ENCODE measurements at places on chromosomes 12 and 14.

- no peak for DNase-seq
These were observed 596 bp downstream of the DLST start for GRCh38 chr14:74882103-74882920.

GRCh38 chr14:23423657-23424056, 11.8 kb downstream of the MYH7 start:
- DNase-seq = no peak

GRCh38 chr12:12036901-12037300, 33.8 kb upstream of the BCL2L14 start:
- DNase-seq = no peak

DNA sequence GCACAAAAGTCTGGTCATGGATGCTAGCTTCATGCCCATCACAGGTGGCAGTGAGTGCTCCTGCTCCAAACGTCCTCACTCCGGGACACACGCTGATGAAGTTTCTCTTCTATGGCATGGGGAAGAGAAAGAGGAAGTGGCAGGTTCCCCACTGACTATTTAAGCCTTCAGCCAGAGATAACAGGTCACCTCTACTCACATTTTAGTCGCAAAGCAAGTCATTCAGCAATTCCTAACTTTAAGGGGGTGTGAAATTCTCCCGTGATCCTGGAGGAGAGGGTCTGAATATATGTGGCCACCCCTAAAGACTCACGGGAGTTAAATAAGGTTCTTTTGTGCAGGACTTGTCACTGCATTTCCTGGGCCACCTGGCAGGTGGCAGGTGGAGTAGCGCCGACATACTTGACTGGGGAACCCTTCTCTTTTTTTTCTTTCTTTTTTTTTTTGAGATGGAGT, 18.8 kb upstream of the RCOR1 start:
- no peak for DNase-seq

DNA sequence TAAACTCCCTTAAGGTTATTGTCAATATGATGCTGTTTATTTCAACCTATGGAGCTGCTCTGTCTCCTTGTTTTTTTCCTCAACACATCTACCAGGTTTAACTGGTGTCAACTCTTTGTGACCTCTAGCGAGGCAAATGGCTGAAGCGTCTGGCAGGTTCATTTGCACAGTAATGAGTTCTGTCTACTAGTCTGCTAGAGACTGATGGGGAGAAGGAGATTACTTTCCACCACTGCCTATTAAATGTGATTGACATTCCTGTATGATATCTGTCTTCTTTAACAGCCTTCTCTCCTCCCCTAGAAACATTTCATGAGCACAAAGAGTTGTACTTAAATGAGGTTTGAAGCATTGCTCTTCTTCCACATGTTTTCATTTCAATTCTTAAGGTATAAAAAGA, 253.7 kb downstream of the SLC6A15 start:
- DNase-seq = no peak

- DNase-seq = peak; percentile 57
These were observed 97.1 kb downstream of the DAD1 start for GRCh38 chr14:22491683-22492621.

DNA sequence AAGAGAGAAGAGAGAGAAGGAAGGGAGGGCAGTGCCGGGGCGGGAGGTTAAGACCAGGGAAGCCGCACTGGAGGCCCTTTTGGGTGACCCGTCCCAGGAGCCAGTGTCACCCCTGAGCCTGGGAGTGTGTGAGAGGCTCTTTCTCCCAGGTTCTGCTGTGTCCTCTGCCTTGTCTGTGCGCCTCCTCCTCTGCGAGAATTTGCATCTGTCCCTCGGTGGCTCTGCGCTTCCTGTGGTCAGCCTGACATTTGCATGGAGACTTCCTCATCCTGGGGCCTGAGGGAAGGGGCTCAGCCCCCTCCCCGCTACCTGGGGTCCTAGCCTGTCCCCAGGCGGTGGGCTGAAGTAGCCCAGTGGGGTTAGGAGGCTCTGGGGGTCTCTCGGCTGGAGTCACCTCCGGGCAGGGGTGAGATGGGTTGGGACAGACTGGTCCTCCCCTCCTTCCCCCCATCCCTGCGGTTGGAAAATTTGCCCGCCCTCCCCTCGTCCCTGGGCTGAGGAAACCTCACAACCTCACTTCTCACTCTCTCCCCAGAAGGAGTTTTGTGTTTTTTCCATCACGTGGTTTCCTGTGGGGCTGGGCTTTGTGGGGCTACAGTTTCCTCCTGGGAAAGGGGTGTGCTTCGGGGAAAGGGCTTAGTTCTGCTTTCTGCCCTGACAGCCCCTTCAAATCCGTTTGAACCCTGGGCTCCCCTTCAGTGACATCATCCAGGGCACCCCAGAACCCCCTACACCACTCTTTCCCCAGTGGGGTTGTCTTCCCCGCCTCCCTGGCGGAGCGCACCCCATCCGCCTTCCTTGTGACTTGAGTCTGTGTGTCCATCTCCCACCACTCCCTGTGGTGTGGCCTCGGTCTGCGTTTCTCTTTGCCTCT, 2.5 kb downstream of the PTPN6 start:
- peak; percentile 91 for DNase-seq

GRCh38 chr12:20523658-20524057, 155.3 kb downstream of the PDE3A start:
- no peak for DNase-seq

- DNase-seq = no peak
These were observed 13.1 kb upstream of the MYL2 start for GRCh38 chr12:110933326-110933974.

GRCh38 chr12:54032627-54033100, at the start of gene HOXC5:
TSS of gene HOXC5 (plus strand) at chr12:54033050. CDS start at chr12:54033123, 73 bp downstream.
- DNase-seq = no peak
